ENCODE measurements at places on chromosomes 16 and 17.

DNA sequence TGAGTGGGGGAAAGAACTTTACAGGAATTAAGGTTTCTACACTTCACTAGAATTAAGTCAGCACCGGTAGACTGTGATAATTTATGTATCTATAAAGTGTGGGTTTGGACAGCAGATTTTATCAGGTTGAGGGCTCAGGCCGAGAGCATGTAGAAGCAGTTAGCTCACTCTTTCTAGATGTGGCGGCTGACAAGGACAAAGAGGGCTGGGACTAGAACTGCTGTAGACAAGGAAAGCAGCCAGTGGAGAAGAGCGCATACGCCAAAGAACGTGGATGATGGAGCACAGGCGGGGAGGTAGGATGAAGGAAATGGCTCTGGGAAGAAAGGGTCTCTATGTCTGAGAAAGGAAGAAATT is 504 bp upstream of the GOSR1 start:
- no peak for DNase-seq

DNA sequence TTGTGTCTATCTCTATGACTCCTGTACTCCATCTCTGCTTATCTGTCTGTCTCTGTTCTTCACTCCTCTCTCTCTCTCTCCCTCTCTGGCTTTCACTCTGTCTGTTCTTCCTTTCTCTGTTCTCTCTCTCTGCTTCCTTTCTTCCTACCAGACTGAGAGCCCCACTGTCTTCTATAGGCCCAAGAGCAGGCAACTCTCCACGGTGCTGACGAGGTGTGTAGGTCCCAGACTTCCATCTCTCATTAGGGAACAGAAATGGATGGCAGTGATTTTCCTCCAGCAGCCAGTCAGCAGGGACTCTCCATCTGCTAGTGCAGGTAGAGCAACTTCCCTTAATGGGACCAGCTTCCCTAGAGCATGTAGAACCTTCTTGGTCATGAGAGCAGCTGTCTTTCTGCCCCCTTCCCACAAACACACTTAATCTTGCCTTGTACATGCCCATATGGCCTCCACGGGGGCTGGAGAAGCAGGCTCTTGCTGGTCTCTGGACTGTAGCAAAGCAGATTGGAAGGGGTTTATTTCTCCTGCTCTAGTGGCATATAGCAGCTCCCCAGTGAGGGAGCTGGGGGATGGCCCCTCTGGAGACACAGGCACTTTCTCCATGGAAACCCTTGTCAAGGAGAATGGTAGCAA is 47.8 kb upstream of the NLRP1 start:
- no peak for DNase-seq

- DNase-seq: no peak
Measured at GRCh38 chr16:57865746-57866528, 63.6 kb upstream of the KIFC3 start.

GRCh38 chr17:60392845-60393702 is 1.1 kb upstream of the USP32 start:
- peak; percentile 56 for DNase-seq

- no peak for DNase-seq
Measured at GRCh38 chr17:38741921-38742410, 6.2 kb downstream of the PCGF2 start.

GRCh38 chr17:17169396-17169795 is 36.7 kb downstream of the PLD6 start:
- DNase-seq: no peak

GRCh38 chr17:6376931-6377361 is 58.0 kb downstream of the AIPL1 start:
- DNase-seq: no peak

GRCh38 chr17:29505836-29506235 is 61.0 kb downstream of the ABHD15 start:
- DNase-seq: no peak

DNA sequence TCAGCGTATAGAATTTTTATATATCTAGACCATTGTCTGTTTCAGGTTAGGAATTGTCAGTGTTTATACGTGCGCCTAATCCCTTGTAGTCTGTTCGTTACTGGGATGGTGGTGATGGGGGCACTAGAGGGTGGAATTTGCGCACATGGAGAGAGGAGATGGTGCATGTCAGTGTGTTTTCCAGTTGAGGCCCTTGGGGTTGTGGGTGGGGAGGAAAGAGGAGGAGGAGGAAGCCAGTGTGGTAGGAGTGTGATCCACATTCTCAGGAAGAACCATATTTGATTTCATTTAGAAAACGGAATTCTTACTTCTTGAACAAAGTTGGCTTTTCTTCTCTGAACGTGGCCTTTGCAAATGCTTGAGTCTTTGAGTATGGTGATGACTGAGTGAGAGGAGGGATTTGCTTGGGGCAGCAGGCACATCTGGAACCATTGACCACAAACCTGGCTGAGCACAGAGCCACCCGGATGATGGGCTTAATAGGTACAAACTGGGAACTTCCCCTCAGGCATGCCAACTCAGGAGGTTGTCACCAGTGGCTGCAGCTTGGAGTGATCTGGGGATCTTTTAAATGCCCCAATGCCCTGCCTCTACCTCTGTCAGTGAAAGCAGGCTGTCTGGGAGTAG is 98.9 kb downstream of the PRKCB start:
- no peak for DNase-seq

DNA sequence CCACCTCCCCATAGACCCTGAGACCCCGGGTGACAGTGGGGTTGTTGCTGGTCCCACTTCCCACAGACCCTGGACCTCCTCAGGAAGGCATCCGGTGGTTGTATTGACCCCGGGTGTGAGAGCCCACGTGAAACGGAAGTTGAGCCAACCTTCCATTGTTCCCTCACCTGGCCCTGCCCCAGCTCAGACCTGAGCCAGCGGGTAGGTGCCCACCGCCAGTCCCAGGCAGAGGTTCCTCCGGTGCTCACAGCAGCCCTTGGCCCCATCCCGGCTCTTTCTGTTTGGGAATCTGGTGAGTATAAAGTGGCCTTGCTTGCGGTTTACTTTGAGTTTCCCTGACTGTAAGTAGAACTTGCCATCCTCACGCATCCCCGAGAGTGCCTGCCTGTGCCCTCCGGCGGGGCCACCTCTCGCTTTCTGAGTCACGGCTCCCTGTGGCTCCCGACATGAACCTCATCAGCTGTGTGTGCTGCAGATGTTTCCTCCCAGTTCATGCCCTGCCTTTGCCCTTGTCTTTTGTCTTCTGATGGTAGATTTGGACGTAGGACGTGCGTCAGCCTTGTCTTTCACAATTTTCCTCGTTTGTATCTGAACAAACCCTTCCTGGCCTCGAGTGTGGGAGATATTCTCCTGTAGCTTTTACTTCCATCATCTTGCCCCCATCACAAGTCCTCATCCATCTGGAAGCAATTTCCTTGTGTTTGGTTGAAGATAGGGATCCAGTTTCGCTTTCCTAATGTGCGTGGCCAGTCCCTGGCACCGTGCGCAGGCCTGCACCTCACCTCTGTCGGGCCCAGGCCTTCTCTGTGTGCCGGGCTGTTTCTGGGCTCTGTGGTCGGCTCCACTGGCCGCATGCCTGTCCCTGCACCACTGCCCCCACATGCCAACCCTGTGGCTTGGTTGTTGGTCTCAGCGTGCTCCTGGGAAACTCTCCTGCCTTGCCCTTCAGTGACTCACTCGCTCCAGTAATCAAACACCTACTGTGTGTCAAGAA is 76.0 kb downstream of the METRNL start:
- no peak for DNase-seq

DNA sequence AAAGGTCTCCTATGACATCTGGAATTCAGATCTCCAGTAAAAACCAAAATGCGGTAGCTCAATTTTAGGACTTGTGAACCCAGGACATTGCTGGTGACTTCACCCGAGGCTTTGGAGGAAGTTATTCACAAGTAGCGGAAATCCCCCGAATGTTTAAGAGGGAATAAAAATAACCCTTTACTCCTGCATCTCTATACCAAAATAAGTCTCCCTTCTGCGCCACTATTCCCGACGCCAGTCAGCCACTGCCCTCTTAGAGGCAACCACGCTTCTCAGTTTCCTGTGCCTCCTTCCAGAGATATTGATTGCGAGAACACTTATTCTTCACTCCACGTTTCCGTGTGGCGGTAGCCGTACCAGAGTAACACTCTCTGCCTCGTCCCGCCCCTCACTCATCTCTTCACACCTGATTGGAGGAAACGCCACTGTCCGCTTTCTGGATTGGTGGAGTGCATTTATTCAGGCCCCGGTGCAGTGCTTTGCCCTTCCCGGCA is 27.4 kb downstream of the EMP2 start:
- no peak for DNase-seq

- no peak for DNase-seq
Measured at GRCh38 chr16:21338537-21339268, 60.6 kb upstream of the CRYM start.

DNA sequence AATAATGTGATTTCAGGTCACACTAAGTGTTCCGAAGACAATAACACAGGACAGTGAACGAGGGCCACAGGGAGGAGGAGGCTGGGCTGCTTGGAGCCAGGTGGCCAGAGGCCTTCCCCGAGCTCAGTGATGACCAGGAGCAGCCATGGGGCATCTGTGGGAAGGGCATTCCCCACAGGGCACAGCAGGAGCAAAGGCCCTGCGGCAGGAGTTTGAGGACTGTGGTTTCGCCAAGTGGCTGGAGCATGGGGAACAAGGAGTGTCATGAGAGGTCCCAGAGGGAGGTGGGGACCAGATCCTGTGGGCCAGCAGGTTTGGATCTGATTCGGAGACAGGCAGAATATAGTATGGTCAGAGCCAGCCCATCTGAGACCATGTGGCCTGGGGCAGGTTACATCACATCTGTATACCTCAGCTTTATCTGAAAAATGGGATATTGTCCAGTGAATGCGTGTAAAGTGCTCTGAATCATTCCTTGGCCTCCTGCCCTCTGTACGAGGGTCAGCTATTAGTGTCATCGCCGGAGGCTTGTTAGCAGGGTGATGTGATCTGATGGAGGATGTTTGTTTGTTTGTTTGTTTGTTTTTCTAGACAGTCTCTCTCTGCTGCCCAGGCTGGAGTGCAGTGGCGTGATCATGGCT is 176.8 kb downstream of the KATNIP start:
- no peak for DNase-seq

- DNase-seq: no peak
Measured at GRCh38 chr16:51854401-51854951, 692.5 kb downstream of the TOX3 start.

- DNase-seq: no peak
Measured at GRCh38 chr17:31393749-31394146, 2.3 kb downstream of the RAB11FIP4 start.

GRCh38 chr17:15262291-15263205 is 2.6 kb downstream of the PMP22 start:
- DNase-seq: peak; percentile 31

GRCh38 chr17:69749911-69750310 is 325.1 kb upstream of the KCNJ16 start:
- DNase-seq: no peak

DNA sequence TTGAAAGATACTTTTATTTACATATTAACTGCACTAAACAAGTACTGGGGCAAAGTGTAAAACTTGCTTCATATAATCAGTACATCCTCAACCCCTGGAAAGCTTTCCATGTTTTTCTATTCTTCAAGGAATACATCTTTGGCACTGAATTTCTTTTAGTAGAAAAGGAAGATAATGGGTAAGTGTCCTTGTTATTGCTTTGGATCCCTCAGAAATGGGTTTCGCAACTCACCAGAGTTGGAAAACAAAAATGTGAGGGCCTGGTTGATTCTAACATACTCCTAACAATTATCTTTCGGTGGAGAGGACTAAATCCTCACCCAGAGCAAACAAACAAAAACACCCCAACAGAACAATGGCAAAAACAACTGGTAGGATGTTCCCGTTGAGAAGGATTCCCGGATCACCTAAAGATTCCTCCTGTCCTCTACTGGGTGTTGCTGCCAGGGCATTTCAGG is 120.4 kb downstream of the PARN start:
- no peak for DNase-seq

GRCh38 chr16:11078812-11079459 is 134.6 kb downstream of the CLEC16A start:
- no peak for DNase-seq

- no peak for DNase-seq
Measured at GRCh38 chr16:80125677-80126076, 415.1 kb upstream of the DYNLRB2 start.

GRCh38 chr16:2981899-2982250 is 1.6 kb upstream of the PKMYT1 start:
- no peak for DNase-seq

GRCh38 chr17:13273806-13274205 is 256.0 kb upstream of the ELAC2 start:
- no peak for DNase-seq

DNA sequence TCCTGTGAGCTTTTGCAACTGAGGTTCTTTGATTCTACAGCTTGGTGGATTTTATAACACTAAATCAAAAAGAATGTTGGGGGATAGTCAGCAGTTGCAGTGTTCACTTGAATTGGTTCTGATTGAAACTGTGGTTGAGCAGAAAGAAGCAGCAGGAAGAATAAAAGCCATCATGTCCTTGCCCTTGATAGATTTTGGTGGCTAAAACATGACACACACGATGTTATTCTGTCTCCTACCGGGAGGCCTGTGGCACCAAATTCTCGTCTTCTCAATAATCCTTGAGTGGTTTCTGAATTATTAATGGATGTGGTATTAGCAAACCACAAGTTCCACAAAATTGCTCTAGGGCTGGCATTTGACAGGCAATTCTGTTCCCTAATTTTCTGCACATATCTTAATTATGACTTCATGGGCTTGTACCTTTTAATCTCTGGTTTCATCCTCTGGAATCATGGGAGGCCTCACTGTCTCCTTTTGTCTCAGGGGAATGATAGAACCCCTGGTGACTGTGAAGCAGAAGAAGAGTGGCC is 338.2 kb downstream of the SNX29 start:
- DNase-seq: no peak

DNA sequence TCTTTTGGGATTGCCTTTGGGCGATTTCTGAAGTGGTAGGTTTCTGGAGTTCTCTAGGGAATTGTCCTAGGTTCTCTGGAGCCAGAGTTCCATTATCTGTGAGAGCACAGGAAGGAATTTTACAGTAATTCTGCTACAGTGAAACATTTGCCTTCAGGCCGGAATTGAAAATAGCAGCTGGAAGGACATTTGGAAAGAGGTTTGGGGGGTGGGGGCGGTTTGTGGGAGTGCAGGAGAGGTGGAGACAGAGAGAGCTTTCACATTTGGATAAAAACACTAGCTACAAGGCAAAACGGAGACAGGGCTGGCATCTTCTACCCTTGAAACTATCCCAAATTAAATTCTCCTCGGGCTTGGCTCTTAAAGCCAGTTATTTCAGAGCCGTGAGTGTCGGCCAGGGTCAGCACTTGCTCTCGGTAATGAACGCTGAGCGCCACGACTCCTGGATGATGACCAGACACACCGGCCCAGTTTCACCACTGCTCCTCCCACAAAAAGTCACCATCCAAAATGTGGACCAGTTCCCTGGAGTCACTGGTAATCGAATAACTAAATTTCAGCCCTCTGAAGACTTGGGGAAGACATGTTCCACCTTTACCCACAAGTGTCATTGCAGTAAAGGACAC is 67.7 kb upstream of the TANC2 start:
- DNase-seq: no peak

All from cerebellar cortex (tissue), 1 donor.